ENCODE measurements at places on chromosomes 3 and 15. TPM values are rescaled to one million over a fixed set of nuclear protein-coding genes. Genes with fewer than 3 reads are reported as not detected.
A peak's percentile ranks its signal among the peaks of the same experiment; 100 is the strongest.

WDR93 gene
- 0.80 TPM for total RNA-seq

TIMP4 gene
- total RNA-seq: 27.4 TPM

DNA sequence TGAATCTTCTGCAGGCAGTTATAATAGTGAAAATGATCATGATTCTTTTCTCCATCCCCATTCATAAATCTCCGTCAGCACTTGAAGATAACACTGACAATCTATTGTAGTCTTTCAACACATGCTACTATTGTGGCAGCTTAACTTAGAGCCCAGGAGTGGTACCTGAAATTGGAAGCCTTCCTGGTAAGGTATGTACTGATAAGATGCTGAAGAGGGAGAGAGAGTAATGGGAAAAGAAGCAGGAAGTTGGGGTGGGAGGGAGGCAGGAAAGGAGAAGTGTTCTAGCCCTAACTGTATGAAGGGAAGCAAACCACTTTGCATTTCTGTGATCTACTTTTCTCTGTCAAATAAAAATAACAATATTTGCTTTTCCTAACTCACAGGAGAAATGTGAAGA lies 197.4 kb upstream of the RORA start:
- no peaks in the 10 kb centered on the region for H3K4me1 ChIP-seq
- H3K27me3 ChIP-seq: no peaks in the 10 kb centered on the region

SLC22A13 gene
- total RNA-seq: 0.59 TPM

QARS1 gene
- 268 TPM for total RNA-seq

DUOX1 gene
- 1.6 TPM for total RNA-seq

DNA sequence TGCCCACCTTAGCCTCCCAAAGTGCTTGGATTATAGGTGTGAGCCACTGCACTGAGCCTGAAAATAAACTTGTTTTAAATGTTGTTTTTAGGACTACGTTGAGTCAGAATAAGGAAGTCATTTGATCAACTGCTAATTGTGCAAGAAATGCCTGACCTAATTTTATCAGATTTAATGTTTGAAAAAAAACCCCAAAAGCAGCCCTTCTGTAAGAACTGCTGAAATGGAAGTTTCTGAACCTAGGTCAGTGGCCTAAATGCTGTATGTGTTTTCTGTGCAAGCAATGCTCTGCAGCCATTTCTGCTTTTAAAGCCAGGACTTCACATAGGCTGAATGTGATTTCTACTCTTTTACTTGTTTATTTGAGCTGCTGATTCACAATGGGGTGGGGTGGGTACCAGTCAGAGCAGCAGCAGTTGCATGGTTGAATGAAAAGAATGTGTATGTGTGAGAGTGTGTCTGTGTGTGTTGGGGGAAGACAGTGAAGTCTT lies 6.6 kb downstream of the GPX1 start:
- H3K4me1 ChIP-seq: peaks cover 5% of the 10 kb centered on the region
- no peaks in the 10 kb centered on the region for H3K36me3 ChIP-seq
- H3K27ac ChIP-seq: peak overlapping the region; percentile 75
- no peak for DNase-seq
- no peak overlapping the region for H3K4me3 ChIP-seq
- H3K27me3 ChIP-seq: no peaks in the 10 kb centered on the region

- no peaks in the 10 kb centered on the region for H3K36me3 ChIP-seq
- DNase-seq: no peak
- H3K27ac ChIP-seq: peak overlapping the region; percentile 68
Measured at GRCh38 chr15:48794697-48795134, 16.2 kb downstream of the CEP152 start.

GRCh38 chr3:15815696-15816095 lies 17.9 kb upstream of the ANKRD28 start:
- no peaks in the 10 kb centered on the region for H3K4me1 ChIP-seq
- no peaks in the 10 kb centered on the region for H3K27me3 ChIP-seq
- DNase-seq: no peak
- H3K4me3 ChIP-seq: no peak overlapping the region

GRCh38 chr3:112013058-112013783 lies 14.5 kb downstream of the TAGLN3 start:
- H3K27me3 ChIP-seq: no peaks in the 10 kb centered on the region
- peak; percentile 22 for DNase-seq
- no peaks in the 10 kb centered on the region for H3K36me3 ChIP-seq
- H3K27ac ChIP-seq: peak overlapping the region; percentile 9
- H3K4me3 ChIP-seq: no peak overlapping the region

DNA sequence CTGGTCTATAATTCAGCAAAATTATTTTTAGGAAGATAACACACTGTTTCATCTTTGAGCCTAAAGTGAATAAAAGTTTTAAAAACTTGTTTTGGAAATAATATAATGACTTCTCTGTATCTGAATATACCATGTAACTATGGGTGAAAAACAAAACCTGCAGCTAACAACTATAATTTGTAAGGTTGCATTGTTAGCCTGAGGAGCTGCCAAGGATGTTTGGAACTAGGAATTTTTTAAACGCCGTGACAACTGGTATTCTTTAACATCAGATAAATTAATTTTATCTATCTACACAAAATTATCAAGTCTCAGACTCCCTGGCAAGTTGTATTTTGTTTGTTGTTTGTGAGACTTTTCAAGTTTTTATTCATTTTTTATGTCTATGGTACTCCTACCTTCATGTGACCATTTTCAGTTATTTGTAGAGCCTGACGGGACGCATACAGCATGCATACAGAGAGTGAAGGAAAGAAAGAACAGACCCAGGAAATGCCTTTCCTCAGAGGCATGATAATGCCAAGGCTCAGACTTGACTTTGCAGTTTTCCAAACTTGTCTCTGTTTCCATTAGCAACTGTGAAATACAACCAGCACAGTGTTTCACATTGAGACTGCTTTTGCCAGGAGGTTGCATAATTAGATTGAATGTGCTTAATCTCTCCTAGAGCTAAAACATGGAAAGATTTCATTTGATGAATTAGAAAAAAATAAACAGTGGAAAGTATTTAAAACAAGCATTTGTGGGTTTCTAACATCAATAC lies 60.8 kb upstream of the ARHGEF26 start:
- H3K27ac ChIP-seq: peak overlapping the region; percentile 76
- no peak overlapping the region for H3K4me3 ChIP-seq
- H3K36me3 ChIP-seq: no peaks in the 10 kb centered on the region
- no peaks in the 10 kb centered on the region for H3K27me3 ChIP-seq

DZIP1L gene
- 25.3 TPM for total RNA-seq

FRMD5 gene
- 0.66 TPM for total RNA-seq

DNA sequence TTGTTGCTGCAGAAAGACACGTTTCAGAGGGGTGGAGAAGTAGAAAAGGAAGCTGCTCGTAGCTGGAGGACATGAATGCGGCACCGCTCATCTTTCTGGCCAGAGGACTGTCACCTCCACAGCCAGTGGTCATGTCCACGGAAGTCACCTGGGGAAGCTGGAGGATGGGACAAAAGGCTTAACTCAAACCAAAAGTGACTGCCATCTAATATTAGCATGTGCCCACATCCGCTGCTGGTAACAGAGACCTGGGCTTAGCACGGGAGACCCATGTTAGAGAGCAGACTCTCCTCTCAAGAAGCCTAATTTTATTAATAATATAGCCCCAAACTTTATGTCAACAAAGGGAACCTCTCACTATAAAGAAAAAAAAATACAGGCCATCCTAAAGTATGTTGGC lies 5.9 kb downstream of the MEX3B start:
- H3K27ac ChIP-seq: no peak overlapping the region
- H3K27me3 ChIP-seq: no peaks in the 10 kb centered on the region
- H3K4me3 ChIP-seq: no peak overlapping the region
- no peak for DNase-seq
- H3K36me3 ChIP-seq: no peaks in the 10 kb centered on the region

DNA sequence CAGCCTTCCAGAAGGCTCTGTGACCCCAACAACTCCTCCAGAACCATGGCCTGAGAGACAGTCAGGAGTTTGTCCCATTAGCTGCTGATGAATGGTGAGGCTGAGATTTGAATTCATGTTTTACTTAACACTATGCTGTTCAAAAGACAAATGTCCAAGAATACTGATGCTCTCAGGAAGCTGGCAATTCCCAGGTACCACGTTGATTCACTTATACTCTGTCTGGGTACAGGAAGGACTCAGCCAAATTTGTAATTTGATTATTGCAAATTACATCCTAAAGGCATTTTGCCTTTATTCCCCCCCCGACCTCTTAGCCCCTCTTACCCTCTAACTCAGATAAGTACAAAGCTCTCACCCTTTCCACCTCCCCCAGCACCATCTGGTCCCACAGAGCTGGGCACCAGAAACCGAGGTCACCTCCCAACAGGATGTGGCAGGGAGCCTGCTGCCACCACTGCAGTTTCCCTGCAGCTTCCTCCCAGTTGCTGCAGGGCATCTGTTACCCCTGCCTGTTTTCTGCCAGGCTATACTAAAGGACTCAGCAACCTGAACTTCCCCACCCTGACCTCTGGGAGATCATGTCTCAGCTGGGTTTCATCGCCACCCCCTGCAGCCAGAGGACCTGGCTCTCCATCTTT lies 33.6 kb downstream of the EAF1 start:
- H3K27me3 ChIP-seq: no peaks in the 10 kb centered on the region
- H3K4me1 ChIP-seq: no peaks in the 10 kb centered on the region
- no peaks in the 10 kb centered on the region for H3K36me3 ChIP-seq
- H3K27ac ChIP-seq: no peak overlapping the region
- no peak overlapping the region for H3K4me3 ChIP-seq

GRCh38 chr3:28667646-28668621 lies 319.3 kb upstream of the AZI2 start:
- H3K27me3 ChIP-seq: no peaks in the 10 kb centered on the region
- H3K4me1 ChIP-seq: no peaks in the 10 kb centered on the region
- DNase-seq: no peak
- no peak overlapping the region for H3K27ac ChIP-seq
- H3K36me3 ChIP-seq: no peaks in the 10 kb centered on the region

Measured in breast epithelium (tissue), 4 donors.